Mesothelial cell of epicardium (in vitro differentiated cells): ENCODE measurements at places on chromosomes 4 and X.

DNA sequence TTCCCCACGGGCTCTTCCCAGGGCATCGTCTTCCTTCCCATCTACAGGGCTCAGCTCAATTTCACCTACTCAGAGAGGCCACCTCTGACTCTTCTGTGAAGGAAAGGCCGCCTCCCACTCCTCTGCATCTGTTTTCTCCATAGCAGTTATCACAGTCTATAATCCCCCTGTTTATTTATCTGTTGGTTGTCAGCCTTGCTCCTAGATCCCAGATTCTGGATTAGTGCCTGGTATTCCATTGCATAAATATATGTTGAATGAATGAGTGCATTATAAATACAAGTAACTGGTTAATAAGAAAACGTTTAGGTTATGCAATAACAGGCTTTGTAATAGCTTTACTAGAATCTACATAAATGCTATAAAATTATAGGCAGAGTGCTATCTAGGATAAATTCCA is 52.9 kb downstream of the NSG1 start:
- peak overlapping the region; percentile 45 for H3K27ac ChIP-seq
- DNase-seq, result no peak
- H3K4me1 ChIP-seq, result peaks cover 26% of the 10 kb centered on the region
- H3K36me3 ChIP-seq, result peaks cover 18% of the 10 kb centered on the region
- no peak overlapping the region for H3K4me3 ChIP-seq
- no peaks in the 10 kb centered on the region for H3K27me3 ChIP-seq

DNA sequence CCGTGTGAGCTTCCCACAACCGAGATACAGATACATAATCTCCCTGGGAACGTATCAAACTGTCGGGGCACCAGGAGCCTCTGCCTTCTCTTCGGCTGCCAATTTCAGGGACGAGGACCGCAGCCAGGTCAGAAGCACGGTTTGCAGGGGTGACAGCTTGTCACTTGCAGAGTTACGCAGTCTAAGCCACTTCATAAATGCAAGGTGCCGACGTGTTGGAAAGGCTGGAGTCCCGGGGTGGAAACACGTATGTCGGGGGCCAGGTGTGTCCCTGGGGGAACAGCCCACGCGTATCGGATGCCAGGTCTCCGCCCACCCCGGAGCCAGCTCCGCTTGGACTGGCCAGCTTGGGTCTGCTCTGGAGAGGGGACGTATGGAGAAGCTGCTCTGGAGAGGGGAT is 76.3 kb upstream of the SHOX start:
- H3K27me3 ChIP-seq, result peaks cover 7% of the 10 kb centered on the region
- H3K4me1 ChIP-seq, result no peaks in the 10 kb centered on the region
- H3K36me3 ChIP-seq, result no peaks in the 10 kb centered on the region
- no peak for DNase-seq
- no peak overlapping the region for H3K4me3 ChIP-seq
- no peak overlapping the region for H3K27ac ChIP-seq

GRCh38 chr4:26762650-26763049 is 98.0 kb upstream of the STIM2 start:
- H3K4me3 ChIP-seq, result no peak overlapping the region
- no peak overlapping the region for H3K27ac ChIP-seq
- DNase-seq, result no peak
- peaks cover 26% of the 10 kb centered on the region for H3K4me1 ChIP-seq
- H3K36me3 ChIP-seq, result peaks cover 5% of the 10 kb centered on the region

GRCh38 chrX:43557792-43558191 is 98.3 kb upstream of the MAOA start:
- H3K27ac ChIP-seq, result no peak overlapping the region
- no peak for DNase-seq
- no peaks in the 10 kb centered on the region for H3K27me3 ChIP-seq
- peaks cover 2% of the 10 kb centered on the region for H3K4me1 ChIP-seq

- H3K27me3 ChIP-seq, result no peaks in the 10 kb centered on the region
- no peak overlapping the region for H3K4me3 ChIP-seq
- H3K4me1 ChIP-seq, result peaks cover 26% of the 10 kb centered on the region
- H3K36me3 ChIP-seq, result peaks cover 3% of the 10 kb centered on the region
- no peak for DNase-seq
These were observed 951.5 kb upstream of the SLIT2 start for GRCh38 chr4:19300213-19300612.

DNA sequence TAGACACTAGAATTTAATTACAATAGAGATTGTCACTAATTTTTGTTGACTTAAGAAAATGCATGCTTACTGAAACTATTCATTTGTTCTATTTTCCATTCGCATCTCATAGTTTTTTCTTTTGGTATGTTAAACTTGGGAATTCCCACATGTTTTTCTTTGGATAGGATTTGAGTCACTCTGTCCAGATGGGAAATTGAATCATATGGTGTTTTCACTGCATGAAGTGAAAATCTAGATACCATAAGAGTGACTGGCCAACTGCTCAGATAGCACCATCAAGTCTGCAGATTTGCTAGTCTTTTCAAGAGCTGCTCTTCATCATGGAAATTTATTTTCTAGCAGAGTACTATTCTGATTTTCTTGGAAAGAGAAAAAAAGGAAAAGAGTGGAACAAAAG is 172.6 kb downstream of the FAM47B start:
- H3K27ac ChIP-seq, result no peak overlapping the region
- no peak overlapping the region for H3K4me3 ChIP-seq
- no peak for DNase-seq
- no peaks in the 10 kb centered on the region for H3K27me3 ChIP-seq

DNA sequence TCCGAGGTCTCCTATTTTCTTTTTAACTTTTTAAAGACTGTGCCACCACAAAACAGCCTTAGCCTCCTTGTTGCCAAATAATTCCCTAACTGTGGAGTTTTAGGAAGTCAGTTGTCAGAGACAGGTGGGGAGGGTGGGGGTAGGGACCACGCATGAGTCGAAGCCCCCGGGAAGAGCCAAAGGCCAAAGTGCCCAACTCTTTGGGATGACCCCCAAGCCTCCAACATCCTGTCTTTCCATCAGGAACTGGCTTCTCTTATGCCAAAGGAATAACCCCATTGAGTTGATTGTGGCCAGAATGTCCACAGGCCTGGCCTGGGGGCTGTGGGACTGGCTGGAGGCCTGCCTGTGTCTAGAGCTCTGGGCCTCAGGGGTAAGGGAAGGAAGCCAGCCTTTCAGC is 5.8 kb downstream of the PRRG3 start:
- no peaks in the 10 kb centered on the region for H3K4me1 ChIP-seq
- H3K27me3 ChIP-seq, result peaks cover 25% of the 10 kb centered on the region
- no peak overlapping the region for H3K4me3 ChIP-seq
- no peaks in the 10 kb centered on the region for H3K36me3 ChIP-seq
- H3K27ac ChIP-seq, result no peak overlapping the region

DNA sequence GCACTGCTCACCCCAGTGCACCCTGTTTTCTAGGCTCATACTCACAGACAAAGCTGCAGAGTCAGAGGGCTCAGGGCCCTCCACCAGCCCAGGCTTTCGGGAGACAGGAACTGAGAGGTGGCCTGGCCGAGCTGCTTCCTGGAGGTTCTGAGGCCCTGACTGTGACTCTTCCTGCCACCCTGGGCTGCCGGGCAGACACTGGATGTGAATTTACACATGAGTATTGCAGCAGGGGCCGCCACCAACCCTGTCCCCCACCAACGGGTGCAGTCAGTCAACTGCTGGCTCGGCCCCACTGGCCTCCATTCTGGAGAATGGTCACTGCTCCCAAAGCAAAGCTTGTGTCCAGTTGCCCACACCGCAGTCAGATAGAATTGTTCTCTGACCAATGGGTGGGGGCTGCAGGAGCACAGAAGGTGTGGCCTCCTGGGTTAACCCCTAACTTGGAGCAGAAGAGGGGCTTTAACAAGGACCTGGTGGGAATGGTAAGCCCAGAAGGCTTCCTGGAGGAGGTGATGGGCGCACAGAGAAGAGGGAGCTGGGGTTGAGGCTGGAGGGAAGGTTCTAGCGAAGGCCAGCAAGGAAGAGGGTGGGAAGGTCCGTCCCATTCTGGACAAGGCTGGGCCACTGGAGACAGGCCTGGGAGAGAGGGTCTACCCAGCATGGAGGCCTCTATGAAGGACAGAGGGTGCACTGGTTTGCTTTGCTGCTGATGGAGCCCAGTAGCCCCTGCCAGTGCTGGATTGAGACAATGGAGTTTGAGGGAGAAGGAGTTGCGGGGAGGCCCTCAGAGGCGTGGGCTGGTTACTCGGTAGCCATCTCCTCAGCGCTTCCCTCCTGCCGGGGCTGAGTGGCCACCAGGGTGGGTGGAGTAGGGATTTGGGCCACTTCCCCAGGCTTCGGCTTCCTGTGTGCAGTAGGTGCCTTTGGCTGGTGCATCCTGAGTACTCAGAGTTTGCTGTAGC is 135.3 kb downstream of the CPZ start:
- H3K27me3 ChIP-seq, result peaks cover 17% of the 10 kb centered on the region
- H3K4me3 ChIP-seq, result no peak overlapping the region
- no peaks in the 10 kb centered on the region for H3K4me1 ChIP-seq
- DNase-seq, result peak; percentile 7

GRCh38 chr4:119014658-119015057 is 121.0 kb upstream of the MYOZ2 start:
- no peak overlapping the region for H3K4me3 ChIP-seq
- no peaks in the 10 kb centered on the region for H3K27me3 ChIP-seq
- peak overlapping the region; percentile 76 for H3K27ac ChIP-seq
- no peak for DNase-seq
- H3K4me1 ChIP-seq, result peaks cover 31% of the 10 kb centered on the region

DNA sequence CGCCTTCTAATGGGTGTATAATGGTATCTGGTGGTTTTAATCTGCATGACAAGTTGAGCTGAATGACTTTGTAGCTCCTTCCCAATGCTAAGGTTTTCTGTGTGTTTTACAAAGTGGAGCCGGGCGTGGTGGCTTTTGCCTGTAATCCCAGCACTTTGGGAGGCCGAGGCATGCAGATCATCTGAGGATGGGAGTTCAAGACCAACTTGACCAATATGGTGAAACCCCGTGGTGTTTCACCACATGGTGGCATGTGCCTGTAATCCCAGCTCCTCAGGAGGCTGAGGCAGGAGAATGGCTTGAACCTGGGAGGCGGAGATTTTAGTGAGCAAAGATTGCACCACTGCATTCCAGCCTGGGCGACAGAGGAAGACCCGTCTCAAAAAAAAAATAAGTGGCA is 28.9 kb downstream of the ARFIP1 start:
- H3K4me3 ChIP-seq, result no peak overlapping the region
- no peaks in the 10 kb centered on the region for H3K27me3 ChIP-seq
- no peak for DNase-seq
- H3K4me1 ChIP-seq, result peaks cover 4% of the 10 kb centered on the region
- H3K27ac ChIP-seq, result no peak overlapping the region

DNA sequence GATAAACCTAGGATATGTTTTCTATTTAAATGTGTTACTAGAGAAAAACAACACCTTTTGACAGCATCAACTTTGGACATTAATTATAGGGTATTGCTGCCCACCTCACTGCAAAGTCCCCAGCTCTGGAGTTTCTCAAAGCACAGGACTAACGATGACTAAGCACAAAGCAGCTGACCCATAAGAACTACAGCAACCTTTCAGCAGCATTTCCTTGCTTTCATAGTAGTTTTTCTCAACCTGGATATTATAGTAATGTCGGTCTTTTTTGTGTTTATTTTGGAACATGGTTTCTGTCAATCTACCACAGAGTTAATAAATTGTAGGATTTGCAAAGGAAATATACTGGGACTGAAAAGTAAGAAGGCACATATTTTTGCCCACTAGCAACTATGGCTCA is 21.5 kb downstream of the HHIP start:
- no peak overlapping the region for H3K27ac ChIP-seq
- no peak for DNase-seq
- peaks cover 8% of the 10 kb centered on the region for H3K4me1 ChIP-seq
- H3K36me3 ChIP-seq, result no peaks in the 10 kb centered on the region
- H3K27me3 ChIP-seq, result no peaks in the 10 kb centered on the region

DNA sequence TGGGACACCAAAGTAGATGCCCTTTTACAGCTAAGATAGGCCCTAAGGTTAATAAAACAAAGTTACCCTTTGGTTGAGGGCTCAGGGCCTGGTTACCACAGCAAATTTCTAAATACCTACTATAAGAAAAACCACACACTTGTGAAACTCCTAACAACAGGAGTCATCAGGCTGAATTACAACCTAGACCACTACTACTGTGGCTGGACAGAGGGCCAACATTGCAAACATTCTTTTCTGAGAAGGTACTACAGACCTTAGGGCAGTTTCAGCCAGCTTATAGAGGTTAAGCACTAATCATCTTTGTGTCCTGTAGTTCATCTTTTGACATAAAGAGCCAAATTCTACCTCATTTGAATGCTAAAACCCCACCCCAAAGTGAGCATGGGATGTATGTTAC is 504.0 kb downstream of the RAPGEF2 start:
- H3K4me3 ChIP-seq, result no peak overlapping the region
- H3K36me3 ChIP-seq, result no peaks in the 10 kb centered on the region
- H3K4me1 ChIP-seq, result no peaks in the 10 kb centered on the region
- H3K27me3 ChIP-seq, result no peaks in the 10 kb centered on the region
